ENCODE measurements at places on chromosomes 11 and 22. TPM values are rescaled to one million over a fixed set of nuclear protein-coding genes. Genes with fewer than 3 reads are reported as not detected.

PRDX5 gene
- total RNA-seq = 276 TPM

SMTNL1 gene
- total RNA-seq = not detected

CBLIF gene
- not detected for total RNA-seq

FOSL1 gene
- 0.76 TPM for total RNA-seq

TRIM48 gene
- not detected for total RNA-seq
